ENCODE measurements at places on chromosomes 13 and 19.
A peak's percentile ranks its signal among the peaks of the same experiment; 100 is the strongest.

GRCh38 chr19:5149508-5149907 lies 180.6 kb downstream of the KDM4B start:
- DNase-seq: no peak

DNA sequence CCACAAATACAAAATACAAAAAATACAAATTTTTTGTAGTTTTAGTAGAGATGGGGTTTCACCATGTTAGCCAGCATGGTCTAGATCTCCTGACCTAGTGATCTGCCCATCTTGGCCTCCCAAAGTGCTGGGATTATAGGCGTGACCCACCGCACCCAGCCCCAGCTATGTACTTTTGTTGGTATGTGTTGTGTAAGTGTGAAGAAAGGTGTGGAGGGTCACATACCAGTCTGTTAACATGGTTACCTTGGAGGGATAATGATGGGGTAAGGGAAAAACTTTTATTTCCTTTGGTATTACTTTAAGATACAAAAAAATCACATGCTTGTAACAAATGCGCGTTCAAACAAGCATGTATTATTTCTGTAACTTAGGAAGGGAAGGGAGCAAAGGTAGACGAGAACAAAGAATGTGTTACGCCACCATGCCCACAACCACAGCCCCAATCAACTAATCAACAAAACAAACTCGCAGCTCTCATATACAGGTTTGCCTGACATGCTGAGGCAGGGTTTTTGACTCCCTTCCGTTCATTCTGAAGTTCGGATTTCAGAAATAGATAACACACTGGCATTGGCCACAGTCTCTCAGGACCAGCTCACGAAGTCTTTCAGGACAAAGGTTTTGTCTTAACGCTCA lies 13.5 kb upstream of the VWA8 start:
- DNase-seq: peak; percentile 31

GRCh38 chr19:40282209-40282580 lies 3.0 kb downstream of the AKT2 start:
- no peak for DNase-seq

- DNase-seq: no peak
Measured at GRCh38 chr13:95206116-95206515, 95.1 kb downstream of the ABCC4 start.

DNA sequence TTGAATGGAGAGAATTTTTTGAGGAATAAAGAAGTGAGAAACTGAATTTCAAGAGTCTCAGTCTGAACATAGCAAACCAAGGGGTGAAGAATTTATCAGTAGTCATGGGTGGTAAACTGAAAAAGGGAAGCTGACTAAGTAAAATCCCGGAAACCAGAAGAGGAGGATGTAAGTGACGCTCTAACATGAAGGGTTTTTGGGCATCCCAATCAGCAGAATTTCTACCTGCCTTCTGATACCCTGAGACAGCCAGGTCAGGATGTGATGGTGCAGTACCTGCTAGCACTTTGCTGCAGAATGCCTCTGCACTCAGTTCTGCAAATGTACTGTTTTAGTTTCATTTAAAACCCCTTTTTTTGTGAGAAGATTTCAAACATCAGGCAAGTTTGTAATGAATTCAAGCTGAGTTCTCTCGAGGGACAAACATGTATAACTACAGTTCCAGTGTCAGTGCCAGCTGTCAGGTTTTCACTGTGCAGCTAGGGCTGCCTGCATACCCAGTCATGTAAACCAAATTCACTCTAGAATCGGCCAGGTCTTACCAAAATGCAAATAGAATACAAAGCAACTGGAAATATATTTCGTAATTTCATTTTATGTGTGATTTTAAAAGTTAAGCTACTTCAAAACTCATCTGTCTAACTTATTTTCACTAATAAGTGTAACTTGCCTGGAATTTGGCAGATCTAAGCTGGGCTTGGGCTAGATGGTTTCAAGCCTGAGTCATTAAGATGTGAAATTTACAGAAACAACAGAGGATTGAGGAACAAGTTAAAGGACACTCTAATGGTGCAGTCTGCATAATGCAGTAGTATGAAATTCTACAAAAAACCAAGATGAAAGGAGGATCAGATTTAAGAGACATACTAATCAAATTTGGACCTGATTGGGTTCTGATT lies 13.8 kb downstream of the METTL21C start:
- no peak for DNase-seq

DNA sequence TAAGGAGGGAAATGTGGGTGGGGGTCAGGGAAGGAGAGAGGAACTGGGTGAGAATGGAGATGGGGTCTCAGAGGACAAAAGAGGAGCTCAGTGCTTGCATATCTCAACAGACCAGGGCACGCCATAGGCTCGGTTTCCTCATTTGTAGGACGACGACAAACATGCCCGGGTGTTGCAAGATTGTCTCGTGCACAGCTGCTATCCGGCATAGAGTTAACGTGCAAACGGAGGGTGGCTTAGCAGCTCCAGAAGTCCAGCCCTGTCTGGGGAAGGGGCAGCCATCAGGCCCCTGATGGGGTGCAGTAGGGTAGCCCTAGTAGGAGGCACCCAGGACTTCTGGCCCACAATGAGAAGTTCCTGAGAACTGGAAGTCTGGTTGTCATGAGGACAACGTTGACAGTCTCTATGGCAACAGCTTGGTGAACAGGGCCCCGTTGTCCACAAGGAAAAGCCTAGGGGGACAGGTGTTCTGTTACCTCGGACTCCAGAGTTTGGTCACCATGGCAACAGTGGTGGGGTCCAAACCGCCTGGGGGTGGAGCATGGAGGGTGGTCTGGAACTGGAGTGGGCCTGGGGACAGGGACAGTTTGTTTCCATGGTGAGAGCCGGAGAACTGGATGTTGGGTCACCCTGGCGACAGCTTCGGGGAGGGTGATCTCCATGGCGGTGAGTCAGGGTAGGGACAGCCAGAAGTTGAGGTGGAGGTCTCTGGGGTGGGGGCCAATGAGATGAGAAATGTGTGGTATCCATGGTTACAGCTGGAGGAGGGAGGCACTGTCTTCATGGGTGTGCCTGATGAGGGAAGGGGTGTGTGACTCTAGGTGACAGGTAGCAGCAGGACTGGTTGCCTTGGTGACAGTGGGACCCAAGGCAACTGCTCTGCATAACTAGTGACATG lies 16.8 kb downstream of the TM6SF2 start:
- no peak for DNase-seq

DNA sequence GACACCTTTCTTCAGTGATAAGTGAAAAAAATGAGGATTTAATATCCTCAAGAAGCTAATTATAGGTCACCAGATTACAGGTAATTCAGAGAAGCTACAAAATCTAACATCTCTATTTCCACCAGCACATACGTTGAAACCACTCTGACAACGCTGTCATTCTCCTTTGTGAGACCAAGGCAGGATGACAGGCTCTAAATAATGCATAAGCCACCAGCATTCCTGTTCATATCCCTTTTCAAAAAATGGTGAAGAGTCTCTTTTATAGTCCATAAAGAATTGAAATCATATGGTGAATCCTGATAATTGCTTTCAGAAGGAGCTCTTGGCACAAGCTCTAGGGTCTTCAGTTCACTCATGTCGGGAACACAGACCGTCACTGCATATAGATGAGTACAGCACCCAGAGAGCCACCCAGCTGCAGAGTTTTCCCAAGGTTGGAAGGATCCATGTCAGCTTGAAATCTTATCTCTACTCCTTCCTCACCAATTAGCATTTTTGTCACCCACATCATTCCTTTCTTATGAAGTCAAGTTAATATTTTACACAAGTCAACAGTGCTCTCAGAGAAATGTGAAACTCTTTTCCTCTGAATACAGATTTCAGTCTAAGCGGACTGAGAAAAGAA lies 431.4 kb downstream of the TBC1D4 start:
- no peak for DNase-seq
